HCT116 (cell line): ENCODE measurements at places on chromosomes 5 and 9. TPM values are rescaled to one million over a fixed set of nuclear protein-coding genes. Genes with fewer than 3 reads are reported as not detected.

Gene GPX8
- 36.5 TPM for total RNA-seq

Gene ENTREP1
- total RNA-seq: 1.1 TPM

Gene DDX4
- total RNA-seq: not detected

Gene SPINK1
- total RNA-seq: 4.5 TPM

Gene MARCOL
- not detected for total RNA-seq

Gene PRDM9
- total RNA-seq: not detected

Gene ARL14EPL
- total RNA-seq: 22.9 TPM

DNA sequence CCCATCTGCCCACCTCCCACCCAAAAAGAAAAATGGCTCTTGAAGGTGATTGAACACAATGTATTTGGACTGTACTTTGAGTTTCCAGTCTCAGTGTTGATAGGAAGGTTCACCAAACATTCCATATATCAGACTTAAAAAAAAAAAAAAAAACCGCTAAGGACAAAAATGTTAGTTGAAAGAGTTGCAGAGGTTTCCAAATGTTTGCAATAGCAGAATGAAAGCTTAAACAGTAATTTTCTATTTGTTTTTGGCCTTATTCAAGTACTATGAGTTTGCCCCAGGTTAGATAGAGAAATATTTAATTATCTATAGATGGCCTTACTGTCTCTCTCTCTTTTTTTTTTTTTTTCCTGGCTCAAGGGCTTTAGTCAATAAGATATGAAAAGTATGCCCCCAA lies 6.1 kb downstream of the LRRTM2 start:
- DNase-seq: no peak

GRCh38 chr9:129206905-129207304 lies 28.8 kb upstream of the IER5L start:
- no peak for DNase-seq

DNA sequence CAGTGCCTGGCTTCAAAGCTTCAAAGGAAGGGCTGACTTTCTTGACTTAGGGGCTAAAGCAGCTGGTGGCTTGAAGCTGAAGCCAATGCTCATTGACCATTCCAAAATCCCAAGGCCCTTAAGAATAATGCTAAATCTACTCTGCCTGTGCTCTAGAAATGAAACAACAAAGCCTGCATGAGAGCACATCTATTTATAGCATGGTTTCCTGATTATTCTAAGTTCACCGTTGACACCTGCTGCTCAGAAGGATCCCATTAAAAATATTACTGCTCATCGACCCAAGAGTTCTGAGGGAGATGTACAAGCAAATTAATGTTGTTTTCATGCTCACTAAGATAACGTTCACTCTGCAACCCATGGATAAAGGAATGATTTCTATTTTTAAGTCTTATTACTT lies 6.7 kb downstream of the TMEM174 start:
- DNase-seq: no peak

DNA sequence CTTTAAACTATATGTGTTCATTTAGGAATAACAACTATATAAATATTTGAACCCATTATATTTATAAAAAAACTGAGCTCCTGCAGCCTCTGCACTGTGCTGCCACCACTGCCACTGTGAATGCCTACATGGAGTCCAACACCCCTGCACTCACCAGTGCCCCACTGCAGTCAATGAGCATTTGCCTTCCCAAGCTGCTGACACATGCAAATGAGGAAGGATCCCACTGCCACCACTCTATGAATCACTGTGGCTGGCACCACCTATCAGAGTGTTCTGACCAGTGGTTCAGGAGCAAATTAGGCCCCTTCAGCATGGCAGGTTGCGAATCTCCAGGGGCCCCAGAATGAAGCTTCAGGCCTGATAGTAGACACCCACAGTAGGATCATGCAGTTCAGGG lies 9.1 kb downstream of the IFNA5 start:
- DNase-seq: no peak

DNA sequence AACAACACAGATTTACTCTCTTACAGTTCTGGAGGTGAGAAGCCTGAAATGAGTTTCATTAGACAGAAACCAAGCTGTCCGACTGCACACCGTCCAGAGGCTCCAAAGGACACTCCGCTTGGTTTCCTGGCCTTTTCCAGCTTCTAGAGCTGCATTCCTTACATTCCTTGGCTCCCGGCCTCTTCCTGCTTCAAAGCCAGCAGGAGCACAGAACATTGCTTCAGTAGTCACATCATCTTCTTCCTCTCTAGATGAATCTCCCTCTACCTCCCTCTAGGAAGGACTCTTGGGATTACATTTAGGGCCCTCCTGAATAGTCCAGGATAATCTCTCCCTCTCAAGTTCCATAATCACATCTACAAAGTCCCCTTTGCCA lies 213.3 kb downstream of the CDK5RAP2 start:
- DNase-seq: peak; percentile 26

DNA sequence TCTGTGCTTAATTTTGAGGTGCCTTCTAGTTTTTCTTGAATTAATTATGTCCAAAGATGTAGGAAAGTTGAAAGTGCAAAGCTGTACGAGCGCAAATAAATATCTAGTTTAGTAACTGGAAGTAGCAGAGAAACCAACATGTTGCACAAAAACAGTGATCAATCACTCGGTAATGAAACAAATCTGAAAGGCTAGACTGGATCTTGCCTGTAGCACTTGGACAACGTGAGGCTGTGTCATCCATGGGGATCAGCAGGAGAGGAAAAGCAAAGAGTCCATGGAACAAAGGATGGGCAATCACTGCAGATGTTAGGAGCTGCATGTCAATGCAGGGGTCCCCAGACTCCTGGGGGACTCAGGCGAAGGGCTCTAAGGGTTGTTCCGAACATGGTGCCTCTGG lies 424.2 kb downstream of the IRX1 start:
- DNase-seq: no peak

DNA sequence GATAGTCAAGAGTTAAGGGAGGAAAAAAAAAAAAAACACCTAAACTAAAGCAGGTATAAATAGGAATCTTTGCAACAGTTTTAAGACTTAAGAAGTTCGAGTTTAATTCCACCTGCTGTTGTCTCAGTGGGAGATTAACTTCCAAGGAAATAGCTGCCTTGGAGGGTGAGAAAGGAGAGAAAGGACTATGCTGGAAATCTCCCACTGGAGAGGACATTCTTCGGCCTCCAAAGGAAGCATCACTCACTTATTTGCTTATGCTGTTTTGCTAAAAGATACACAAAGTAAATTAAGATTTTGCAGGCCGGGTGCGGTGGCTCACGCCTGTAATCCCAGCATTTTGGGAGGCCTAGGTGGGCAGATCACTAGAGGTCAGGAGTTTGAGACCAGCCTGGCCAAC lies 317.9 kb upstream of the MPDZ start:
- DNase-seq: no peak
